ENCODE measurements at places on chromosomes 5 and 9.

DNA sequence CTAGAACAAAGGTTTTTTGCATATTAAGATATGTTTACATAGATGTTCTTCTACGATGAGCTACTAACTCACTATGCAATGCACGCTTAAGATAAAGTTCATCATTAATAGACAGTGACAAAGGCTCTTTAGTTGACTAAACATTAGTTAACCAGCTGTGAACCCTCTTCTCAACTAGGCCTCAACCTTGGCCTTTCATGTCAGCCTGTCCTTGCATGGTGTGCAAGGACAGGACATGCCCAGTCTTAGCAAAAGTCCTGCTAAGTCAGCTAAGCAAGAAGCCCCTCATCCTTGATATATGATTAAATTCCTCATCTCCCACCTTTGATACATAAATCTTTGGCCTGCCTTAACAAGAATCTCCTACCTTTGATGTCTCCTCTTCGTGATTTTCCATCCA is 50.9 kb downstream of the PLPP1 start:
- no peak for DNase-seq

GRCh38 chr5:124301850-124302249 is 444.6 kb downstream of the ZNF608 start:
- DNase-seq: no peak

- no peak for DNase-seq
Observed at GRCh38 chr9:135739271-135740220, 37.6 kb downstream of the KCNT1 start.

DNA sequence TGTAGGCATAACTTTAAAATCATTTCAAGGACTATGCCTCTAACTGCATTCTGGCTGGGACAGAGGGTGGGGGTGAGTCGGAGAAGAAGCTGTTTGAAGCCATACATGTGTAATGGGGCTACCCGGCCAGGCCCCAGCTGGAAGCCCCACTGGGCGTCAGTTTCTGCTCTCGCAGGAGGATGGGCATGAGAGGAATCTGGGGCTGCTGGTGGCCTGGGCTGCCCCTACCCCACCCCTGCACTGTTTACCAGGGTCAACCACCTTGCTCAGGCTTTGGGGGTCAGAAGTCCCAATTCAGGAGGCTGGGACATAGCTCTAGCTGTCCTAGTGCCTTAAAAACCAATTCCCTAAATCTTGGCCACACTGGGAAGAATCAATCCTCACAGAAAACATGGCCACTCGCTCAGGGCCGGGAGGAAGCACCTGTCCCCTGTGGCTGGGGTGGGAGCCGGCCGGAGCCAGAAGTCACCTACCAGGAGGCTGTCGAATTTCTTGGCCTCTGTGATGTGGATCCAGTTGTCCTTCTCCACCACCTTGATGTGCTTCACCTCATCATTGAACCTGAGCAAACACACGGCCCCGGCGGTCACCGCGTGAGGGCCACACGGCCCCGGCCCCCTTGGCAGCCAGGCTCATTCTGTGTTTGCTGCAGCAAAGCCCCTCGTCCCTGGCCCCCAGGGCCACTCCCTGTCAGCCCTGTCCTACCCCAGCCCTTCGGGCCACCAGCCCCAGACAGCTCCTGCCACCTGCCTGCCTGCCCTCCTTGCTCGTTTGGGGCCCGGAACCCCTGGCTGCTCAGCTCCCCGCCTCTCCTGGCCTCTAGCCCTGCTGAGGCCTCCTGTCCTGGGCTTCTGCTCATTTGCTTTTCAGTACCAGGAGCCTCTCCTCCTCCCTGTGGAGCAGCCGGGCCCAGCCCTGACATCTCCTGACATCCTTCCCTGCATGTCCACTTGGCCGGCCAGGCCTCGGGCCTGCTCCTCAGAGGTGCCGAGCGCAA is 33.6 kb upstream of the SARDH start:
- DNase-seq: no peak

DNA sequence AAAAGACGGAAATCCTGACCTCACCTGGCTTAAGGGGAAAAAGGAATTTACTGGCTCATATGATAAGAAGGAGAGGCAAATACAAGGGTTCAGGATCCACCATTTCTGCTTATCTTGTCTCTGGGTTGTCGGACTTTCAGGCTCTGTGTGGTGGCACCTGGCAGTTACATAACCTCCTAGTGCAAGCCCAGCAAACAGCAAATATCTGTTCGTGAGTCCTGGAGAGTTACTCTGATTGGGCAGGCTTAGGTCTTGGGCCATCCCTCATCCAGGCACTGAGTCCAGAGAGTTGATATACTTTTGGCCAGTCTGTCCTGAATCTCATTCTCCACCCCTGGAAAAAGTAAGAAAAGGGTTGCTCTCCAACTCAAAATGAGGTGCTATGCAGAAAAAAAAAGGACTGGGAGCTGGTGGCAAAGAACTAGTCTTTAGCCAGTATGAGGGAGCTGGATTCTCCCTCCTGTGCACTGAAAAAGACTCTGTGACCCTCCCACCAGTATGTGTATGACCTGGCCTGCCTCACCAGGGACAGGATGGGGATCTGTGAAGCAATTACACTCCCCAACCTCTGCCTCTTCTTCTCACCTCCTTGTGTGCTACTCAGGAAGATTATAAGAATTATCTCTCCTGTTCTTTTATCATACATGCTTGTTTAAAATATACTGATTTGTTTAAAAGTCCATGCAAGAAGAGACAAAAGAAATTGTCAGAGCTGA is 282.9 kb downstream of the ARHGAP26 start:
- no peak for DNase-seq

GRCh38 chr9:89923961-89924504 is 319.2 kb downstream of the GADD45G start:
- no peak for DNase-seq

DNA sequence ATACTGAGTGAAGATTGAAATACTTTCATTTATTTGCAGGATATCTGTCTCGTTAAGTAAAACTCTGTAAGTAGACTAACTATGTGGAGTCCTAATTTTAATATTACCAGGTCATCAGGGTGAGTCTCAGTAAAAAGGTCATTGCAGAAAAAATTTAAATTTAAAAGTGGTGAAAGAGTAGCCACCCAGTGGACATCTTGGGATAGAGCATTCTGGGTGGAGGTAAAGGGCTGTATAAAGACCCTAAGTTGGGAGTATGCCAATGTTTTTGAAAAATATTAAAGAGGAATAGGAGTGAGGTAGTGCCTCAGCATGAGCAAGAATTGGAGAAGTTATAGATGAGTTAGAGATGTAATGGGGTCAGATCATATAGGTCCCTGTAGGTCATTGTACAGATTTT is 145.5 kb downstream of the HMHB1 start:
- DNase-seq: no peak

DNA sequence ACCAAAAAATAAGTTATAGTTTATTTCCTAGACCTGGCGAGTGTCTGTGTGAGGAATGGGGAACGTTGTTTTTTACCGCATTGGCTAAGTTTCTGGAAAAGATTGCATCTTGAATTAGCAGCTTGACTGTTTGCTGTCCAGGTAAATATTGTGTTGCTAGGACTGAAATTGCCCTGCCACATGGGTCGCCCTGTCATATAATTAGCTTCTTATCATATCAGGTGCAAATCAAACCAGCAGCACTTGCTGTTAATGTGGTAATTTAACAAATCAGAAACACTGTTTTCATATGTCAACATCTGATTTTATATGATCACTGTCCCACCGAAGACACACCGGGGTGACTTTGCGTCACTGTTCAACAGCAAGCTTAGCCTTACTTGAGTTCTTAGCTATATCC is 63.7 kb upstream of the ZNF622 start:
- DNase-seq: no peak

DNA sequence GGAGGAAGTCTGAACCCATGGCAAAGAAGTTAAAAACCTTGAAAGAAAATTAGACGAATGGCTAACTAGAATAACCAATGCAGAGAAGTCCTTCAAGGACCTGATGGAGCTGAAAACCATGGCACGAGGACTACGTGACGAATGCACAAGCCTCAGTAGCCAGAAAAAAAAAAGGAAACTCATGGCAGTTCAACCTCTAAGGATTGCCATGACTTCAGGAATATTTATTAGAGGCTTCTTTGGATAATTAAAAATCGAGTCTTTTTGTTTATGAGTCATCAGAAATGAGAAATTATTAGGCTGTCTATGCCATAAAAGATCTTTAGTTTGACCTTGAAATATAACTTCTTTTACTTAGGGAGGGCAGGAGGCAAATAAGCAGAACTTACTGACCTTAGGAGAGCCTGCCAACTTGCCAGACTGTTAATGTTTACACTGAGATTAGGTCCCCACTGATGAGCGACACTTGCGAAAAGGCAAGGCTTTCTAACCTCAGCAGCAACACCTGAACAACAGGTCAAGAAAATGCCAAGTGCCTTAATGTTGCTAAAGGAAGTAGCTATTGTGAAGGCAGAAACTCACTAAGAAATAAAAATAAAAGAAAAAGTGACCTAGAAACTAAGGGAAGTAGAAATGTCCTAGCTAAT is 55.2 kb upstream of the TUSC1 start:
- DNase-seq: no peak

GRCh38 chr5:118439831-118440230 is 548.5 kb downstream of the DTWD2 start:
- DNase-seq: no peak

GRCh38 chr9:129385211-129385934 is 207.3 kb upstream of the IER5L start:
- no peak for DNase-seq

GRCh38 chr9:14119694-14120514 is 194.0 kb downstream of the NFIB start:
- no peak for DNase-seq

DNA sequence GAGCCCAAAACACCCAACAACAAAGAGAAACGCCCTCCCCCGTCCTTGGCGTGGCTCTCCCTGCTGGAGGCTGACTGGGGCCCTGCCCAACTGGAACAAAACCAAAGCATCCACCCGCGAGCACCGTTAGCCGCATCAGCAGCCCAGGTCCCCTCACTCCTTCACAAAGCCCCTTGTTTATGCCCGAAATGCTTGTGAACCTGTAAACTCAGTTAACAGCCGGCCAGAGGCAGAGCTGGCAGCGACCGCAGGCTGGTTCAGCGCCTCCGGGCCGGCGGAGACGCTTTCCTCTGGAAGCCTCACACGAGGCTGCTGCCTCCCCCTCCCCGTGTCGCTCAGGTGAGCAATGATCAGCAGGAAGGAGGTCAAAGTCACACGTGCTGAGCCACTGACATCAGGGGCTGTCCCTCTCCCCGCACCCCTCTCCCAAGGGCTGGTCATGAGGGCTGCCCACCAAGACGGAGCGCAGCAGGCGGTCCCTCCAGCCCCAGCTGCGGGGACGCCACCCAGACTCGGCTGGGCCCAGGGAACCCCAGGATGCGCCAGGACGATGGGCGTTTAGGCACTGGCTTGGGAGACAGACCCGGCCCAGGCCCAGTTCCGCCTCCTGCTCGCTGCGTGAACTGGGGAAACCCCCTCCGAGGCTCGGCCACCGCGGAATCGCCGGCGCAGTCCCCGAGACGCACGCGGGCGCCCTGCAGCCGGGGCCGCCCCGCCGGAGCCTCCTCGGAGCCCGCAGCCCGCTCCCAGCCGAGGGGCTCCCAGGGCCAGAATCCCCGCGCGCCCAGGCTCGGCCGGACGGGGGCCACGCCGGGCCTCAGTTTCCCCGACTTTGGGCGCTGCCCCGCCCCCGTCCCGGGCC is 563 bp downstream of the SNAPC4 start:
- DNase-seq: peak; percentile 40

DNA sequence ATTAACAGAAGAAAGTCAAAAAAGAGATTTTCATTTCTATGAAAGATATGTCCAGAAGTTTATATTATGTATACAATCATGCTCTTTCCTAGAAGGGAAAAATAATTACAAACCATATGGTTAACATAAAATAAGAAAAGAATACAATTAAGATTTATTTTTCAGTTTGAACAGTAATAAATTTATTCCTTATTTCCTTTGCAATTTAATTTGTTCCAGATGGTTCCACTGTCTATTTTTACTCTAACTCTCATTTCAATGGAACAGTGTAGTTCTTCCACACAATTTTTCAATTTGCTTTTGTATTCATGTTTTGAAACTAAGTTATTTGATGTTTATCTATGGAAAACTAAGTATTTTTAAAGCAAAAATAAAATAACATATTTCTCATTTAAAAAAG is 1026.3 kb downstream of the TAF11L14 start:
- no peak for DNase-seq

- no peak for DNase-seq
Observed at GRCh38 chr5:116038817-116039216, 6.5 kb downstream of the ARL14EPL start.

DNA sequence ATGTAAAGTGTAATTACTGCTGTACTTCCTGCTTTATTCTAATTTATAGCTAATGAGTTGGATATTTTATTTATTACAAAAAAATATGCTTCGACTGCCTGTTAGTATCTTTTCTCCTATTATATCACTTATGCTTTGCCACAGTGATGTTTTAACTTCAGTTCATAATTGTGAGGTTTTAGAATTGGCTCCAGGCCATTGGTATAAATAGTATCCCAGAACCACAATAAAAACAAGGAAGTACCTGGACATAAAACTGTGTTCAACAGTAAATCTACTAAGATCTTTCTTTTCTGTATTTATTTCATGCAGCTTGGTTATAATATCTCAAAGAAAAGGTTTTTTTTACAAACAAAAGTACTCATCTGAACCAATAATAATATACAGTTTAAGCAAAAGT is 354.3 kb upstream of the CDH9 start:
- no peak for DNase-seq

DNA sequence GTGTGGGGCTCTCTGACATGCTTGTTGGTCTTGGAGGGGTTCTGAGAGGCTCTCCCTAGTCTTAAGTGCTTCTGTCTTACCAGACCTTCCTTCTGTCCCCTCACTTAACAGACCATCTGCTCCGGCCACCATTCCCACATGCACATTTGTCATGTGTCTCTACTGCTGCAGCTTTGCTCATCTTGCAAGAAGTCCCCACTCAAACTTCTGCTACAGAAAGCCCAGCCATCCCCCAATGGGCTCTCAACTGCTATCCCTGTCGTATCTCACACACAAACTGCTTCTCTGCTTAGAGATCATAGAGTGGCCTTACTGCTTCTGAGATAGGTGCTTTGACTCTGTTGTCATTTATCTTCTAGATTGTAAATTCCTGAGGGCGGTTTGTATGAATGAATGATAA is 69.4 kb downstream of the NUP214 start:
- DNase-seq: no peak

DNA sequence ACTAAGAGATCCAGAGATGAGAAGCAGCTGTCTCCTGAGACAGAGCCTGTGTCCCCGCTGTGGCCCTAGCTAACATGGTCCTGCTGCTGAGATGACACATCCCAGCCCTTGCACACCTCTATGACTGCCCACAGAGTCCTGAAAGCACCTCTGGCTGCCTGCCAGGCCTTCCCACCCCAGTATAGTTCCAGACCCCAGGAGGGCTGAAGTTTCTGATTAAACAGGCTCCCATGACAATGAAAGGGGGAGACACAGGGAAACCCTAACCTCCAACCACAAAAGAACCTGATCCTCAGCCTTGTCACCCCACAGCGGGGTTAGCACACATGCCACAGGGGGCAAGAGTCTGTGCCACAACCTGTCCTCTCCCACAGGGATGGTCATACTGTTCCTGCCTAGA is 15.6 kb downstream of the CIZ1 start:
- DNase-seq: no peak

DNA sequence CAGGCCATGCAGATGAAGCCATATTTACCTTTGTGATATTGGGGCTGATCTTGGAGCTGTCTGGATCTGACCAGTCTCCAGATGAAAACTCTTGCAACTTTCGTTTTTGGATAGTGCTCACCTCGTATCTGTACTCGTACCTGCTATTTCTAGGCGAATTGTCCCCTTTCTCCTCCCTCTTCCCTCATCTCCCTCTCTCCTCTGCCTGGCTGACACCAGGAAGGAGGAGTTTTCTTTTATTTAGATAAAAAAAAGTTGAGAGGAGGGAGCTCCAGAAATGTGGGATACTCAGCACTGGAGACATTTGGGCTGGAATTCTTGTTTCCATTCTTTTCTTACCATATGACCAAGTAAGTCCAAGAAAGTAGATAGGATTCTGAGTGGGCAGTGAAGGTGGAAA is 54.6 kb upstream of the ABL1 start:
- no peak for DNase-seq

Measured in dermis microvascular lymphatic vessel endothelial cell (primary cell).